Hepatic stellate cell (primary cell): ENCODE measurements at places on chromosomes 12 and 14.
A peak's percentile ranks its signal among the peaks of the same experiment; 100 is the strongest.

GRCh38 chr12:12072064-12072760 lies 1.5 kb downstream of the BCL2L14 start:
- DNase-seq, result no peak

- DNase-seq, result peak; percentile 77
These were observed 42.6 kb upstream of the MED13L start for GRCh38 chr12:116319898-116320621.

DNA sequence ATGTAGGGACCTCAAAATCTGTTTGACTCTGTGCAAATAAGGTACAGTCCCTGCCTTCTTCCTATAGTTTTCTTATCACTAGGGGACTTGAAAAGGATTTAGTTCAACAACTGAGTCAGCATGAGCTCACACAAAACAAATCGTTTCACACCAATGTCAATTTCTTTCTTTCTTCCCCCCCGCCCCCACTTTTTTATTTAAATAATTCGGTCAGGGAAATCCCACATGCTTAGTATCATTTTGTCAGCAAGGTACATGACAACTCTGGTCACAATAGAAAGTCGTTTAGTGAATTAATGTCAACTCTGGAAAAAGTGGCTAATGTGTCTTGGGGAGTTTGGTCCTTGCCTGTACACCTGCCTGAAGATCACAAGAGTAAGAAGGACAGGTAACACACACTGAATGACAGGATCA lies 232.2 kb upstream of the PLEKHG7 start:
- DNase-seq, result no peak

- DNase-seq, result no peak
These were observed 5.4 kb upstream of the IPO8 start for GRCh38 chr12:30701056-30701455.

GRCh38 chr14:63459738-63460137 lies 83.4 kb downstream of the PPP2R5E start:
- no peak for DNase-seq

DNA sequence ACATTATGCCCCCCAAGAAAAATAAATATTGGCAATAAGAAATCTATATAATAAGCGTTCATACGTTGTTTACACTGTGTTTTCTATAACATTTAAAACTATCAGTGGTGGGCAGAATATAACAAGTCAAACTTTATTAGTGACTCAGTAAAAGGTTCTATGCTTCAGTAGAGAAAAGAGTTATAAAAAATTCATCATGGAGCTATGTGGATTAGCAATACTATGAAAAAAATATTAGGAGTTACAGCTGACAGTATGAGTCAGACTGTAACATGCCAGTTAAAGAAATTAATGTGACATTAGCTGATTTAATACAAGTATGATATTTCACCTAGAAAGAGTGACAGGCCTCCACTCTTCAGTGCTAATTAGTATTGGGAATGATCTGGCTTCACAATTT lies 125.1 kb upstream of the GARIN6 start:
- no peak for DNase-seq

GRCh38 chr14:90760591-90761316 lies 55.5 kb downstream of the TTC7B start:
- DNase-seq, result no peak

- no peak for DNase-seq
These were observed 144.0 kb upstream of the FBXO33 start for GRCh38 chr14:39576258-39576657.

DNA sequence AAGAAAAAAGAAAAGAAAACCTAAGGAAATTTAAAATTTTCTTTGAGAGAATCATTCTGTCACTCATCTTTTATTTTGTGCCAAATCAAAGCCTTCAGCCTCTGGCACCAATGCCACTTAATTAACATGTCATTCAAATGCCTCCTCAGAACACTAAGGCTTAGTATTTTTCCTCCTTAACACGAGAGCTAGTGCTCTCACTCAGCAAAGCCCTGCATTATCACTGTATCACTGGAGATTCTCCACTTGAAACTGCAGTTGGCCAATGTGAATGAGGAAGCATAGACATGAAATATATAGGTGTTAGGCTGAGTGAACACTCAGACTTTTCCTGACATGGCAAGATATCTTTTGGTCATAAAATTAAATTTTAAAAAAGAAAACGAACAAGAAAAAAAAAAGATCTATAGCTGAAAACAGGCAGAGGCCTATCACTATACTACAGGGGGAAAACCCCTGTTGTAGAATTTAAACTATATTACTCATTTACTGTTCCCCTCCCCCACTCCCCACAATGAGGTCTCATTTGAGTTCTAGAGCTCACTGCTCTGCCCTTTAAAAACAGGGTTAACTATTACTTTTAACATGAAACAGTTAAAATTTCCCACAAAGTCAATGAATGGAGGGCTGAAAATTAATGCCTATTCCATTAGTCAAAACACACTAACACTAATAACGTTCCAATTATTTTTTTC lies 5.1 kb downstream of the MBIP start:
- no peak for DNase-seq

- no peak for DNase-seq
These were observed 1242.2 kb upstream of the TMEM132C start for GRCh38 chr12:127024791-127025190.

- DNase-seq, result peak; percentile 64
These were observed 8.5 kb upstream of the LTBP2 start for GRCh38 chr14:74620497-74620921.

DNA sequence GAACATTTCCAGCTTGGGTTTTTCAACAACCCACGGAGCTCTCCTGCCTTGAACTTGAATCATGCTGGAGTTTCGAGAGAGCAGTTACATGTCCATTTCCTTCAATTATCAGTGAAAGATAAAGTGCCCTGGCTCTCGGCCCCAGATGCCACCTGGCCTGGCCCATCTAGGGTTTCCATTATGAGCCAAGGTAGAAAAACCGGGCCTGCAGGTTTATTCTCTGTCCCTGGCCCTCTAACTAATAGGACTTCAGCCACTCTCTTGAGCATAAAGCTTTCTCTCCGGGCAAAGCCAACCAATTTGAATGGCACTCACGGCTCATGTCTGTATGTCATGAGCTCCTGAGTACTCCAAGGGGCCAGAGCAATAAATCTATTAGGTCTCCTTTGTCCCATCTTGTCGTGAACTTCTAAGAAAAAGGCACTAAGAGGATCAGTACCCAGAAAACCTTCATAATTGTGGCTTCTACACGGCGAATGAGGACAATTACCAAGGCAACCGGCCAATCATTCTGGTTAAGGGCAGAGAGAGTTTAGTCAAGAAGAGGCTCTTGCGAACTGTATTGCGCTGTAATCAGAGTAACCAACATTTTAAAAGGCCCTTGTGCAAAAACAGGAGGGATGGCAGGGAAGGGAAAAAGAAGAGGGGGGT lies 392.3 kb downstream of the MED13L start:
- DNase-seq, result no peak

- DNase-seq, result no peak
These were observed 87.7 kb downstream of the SSPN start for GRCh38 chr12:26283046-26283445.

DNA sequence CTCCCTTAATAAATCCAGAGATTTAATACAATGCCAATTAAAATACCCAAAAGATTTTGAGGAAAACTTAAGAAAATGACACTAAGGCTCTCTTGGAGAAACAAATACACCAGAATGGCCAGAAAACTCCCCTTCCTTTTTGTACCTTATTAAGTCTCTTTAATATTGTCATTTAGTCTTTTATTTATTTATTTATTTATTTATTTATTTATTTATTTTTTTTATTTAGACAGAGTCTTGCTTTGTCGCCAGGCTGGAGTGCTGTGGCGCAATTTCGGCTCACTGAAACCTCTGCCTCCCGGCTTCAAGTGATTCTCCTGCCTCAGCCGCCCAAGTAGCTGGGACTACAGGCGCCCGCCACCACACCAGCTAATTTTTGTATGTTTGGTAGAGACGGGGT lies 210.6 kb downstream of the DACT1 start:
- DNase-seq, result no peak

DNA sequence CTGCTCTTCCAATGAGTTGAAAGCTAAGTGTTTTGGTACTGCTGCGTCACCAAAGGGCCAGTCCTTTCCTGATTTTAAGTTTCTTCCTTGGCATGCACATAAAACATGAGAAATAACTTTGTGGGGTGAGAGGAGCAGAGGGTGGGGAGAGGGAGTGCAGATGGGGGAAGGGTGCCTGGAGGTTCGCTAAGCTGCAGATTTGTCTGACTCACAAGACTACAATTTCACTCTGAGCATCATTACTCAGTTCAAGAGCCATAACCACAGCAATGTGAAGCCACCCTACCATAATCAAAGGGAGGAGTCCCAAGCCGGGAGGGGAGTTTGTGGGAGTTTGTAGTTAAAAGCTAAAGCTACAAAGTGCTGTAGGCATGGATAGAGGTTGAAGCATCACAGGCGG lies 136.1 kb downstream of the ANO2 start:
- DNase-seq, result peak; percentile 26

DNA sequence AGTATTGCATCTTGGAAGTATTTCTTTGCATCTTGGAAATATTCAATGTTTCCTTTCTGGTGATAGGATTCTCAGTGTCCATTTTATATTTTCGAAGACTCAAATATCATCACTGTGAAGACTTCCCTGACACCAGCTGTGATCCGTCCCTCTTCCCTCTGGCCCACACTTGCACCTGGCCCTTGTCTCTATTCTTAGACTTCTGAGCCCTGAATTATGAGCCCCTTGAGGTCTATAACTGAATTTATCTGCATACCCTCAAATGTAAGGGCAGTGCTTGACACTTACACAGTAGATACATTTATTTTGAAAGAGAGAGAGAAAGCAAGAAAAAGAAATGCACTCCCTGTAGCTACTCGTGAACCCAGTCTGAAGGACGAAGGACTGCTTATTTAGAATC lies 376.7 kb downstream of the ZFP36L1 start:
- DNase-seq, result no peak

DNA sequence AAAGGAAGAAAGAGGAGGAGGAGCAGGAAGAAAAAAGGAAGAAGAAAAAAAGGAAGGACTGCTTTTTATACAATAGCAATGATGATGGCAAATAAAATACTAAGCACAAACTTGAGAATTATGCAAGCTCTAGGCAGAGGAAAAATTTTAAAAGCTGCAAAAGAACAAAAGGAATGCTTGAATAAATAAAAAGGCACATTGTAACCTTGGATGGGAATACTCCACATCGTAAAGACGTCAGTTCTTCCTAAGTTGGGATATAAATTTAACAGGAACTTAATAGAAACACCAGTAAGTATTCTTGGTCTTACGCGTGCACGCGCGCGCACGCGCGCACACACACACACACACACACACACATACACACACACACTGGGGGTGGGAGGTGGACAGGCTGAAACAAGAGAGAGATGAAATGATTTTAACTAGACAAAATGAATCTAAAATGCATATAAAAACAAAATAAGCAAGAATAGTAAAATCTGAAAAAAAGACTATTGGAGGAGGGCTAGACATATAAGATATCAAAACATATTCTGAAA lies 43.0 kb downstream of the SERPINA3 start:
- DNase-seq, result no peak

DNA sequence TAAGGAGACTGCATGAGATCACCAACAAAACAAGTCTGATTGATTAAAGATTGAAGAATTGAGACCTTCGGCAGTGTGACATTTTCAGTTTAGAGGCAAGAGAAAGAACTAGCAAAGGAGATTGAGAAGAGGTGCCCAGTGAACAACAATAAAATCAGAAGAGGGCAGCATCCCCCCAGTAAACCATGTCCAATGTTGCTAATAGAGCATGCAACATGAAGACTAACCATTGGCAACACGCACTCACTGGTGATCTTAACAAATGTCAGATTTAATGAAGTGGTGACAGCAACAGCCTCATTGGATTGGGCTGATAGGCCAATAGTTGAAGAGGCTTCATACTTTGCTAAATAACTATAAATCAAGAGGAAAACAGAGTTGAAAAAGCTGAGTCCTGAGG lies 20.7 kb upstream of the TAS2R14 start:
- DNase-seq, result no peak

DNA sequence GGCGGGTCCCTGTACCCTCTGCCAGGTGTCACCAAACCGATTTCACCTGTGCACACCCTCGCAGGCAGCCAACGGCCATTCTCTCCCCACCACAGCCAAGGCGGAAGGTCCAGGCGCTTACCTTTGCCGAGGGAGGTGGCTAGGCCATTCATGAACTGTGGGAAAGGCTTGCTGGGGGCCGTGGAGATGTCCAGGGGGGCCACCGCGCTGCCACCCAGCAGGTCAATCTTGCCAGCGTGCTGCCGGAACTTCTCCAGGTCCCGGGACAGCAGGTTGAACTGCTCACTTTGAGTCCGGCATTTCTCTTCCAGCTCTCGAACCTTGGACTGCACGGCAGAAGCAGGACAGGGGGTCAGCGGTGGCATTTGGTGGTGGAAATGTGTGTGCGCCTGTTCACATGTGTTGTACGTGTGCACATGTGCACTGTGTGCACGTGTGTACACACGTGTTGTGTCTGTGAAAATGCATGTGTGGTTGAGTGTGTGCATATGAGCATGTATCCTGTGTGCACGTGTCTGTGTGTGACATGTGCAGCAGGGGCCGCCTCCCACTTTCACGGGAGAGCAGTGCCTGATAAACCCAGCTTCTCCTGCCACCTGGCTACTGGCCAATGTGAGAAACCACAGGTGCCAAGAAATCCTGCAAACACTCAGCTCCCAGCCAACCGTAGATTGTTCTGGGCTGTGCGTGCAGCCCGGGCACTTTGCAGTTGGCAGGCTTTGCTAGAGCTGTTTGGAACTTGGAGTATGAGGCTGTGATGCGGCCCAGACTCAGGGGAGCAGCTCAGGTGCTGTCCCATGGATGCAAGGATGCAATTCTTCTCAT lies 118.9 kb downstream of the PIWIL1 start:
- no peak for DNase-seq

DNA sequence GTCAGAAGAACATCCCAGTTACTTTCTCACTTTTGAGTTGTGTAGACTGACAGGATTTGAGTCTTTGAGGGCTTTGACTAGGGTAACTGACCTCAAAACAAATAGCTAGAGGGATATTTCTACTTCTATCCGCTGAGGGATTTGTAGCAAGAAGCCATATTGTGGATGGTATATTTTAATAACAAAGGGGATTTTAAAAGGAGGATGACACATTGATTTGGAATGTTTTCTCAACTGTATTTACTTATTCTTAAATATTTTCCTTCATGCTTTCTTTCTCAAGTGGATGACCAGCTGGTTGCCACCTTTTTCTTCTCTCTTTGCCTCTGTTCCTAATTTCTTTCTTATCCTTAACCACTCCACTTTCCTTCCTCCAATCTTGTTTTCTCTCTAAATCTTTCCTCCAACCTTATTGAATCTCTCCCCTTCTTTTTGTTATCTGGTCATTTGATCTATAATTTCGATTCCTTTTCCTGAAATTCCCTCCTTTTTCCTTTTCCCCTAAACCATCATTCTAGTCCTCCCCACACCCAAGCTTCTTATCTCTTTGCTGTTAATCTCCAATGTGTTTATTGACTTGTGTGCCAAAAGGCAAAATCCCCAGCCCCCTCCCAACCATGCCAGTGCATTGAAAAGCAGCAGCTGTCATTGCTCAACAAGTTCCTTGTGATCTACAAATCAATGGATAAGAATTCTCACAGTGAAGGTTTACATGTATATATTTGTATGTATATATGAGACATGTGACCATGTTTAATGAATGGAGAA lies 411.6 kb downstream of the RAD51B start:
- DNase-seq, result no peak

GRCh38 chr12:60240891-60241290 lies 645.1 kb downstream of the SLC16A7 start:
- no peak for DNase-seq

- DNase-seq, result no peak
These were observed 13.3 kb downstream of the STX2 start for GRCh38 chr12:130825771-130826150.
